ENCODE measurements at places on chromosomes 16 and 17. TPM values are rescaled to one million over a fixed set of nuclear protein-coding genes. Genes with fewer than 3 reads are reported as not detected.

DNA sequence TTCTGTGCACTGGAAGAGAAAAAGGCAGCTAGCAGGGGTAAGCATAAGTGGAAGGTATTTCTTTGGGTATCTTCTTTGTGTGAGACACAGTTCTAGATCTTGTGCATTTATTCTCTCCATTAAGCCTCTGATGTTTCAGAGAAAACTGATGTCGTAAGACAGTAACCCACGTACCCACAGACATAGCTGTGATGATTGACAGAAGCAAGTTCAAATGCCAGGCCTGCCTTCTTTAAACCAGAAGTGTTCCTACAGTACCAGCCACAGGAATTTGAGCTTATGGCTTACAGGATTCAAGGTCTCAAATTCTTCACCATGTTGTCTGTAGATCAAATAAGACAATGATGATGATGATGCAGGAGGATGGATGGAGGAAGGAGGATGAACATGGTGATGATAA lies 161.4 kb upstream of the KCNJ16 start:
- H3K4me3 ChIP-seq, result peak overlapping the region; percentile 13
- H3K4me1 ChIP-seq, result no peaks in the 10 kb centered on the region
- peak overlapping the region; percentile 68 for H3K27ac ChIP-seq
- H3K36me3 ChIP-seq, result no peaks in the 10 kb centered on the region
- no peaks in the 10 kb centered on the region for H3K27me3 ChIP-seq

DNA sequence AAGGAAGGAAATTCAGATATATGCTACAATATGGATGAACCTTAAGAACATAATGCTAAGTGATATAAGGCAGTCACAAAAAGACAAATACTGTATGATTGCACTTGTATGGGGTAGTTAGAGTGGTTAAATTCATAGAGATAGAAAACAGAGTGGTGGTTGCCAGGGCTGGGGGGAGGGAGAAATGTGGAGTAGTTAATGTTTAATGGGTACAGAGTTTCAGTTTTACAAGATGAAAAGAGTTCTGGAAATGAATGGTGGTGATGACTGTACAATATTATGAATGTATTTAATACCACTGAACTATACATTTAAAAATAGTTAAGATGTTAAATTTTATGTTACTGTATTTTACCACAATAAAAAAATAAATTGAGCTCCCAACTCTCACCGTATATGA lies 157.9 kb downstream of the TOX3 start:
- DNase-seq, result no peak
- H3K4me3 ChIP-seq, result no peak overlapping the region
- H3K4me1 ChIP-seq, result no peaks in the 10 kb centered on the region
- H3K27ac ChIP-seq, result no peak overlapping the region
- no peaks in the 10 kb centered on the region for H3K36me3 ChIP-seq

TLCD2 gene
- total RNA-seq, result 6.2 TPM

GRCh38 chr16:28158136-28158535 lies 53.6 kb downstream of the XPO6 start:
- DNase-seq, result no peak
- H3K27me3 ChIP-seq, result no peaks in the 10 kb centered on the region
- no peak overlapping the region for H3K4me3 ChIP-seq
- H3K4me1 ChIP-seq, result peaks cover 11% of the 10 kb centered on the region
- H3K27ac ChIP-seq, result peak overlapping the region; percentile 37
- peaks cover 24% of the 10 kb centered on the region for H3K36me3 ChIP-seq

- no peaks in the 10 kb centered on the region for H3K36me3 ChIP-seq
- no peak overlapping the region for H3K4me3 ChIP-seq
- H3K27ac ChIP-seq, result no peak overlapping the region
Measured at GRCh38 chr16:48053418-48053745, 102.4 kb downstream of the ABCC12 start.

DNA sequence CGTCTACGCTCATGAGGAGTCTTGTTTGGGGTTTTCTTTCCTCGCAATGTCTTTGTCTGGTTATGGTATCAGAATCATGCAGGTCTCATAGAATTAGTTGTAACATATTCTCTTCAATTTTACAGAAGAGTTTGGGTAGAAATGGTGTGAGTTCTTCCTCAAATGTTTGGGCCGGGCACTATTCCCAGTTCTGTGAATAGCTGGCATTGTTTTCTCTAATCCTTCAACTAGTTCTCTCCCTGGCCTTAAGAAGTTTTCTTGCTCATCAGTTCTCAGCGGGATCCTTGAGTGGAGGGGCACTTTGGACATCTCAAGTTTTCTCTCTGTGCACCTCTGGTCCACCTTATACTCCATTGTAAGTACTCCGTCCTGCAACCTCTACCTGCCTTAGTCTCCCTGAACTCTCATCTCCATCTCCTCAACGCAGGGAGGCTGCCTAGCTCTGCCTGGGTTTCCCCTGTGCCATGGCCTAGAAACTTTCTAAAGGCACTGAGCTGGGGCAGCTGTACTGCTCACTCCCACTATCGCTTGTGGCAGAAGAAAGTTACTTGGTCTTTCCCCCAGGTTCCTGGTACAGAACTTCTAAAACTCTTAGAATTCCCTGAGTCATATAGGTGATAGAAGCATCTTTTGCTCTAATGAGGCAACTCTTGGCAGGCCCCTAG lies 16.9 kb downstream of the NSMCE1 start:
- DNase-seq, result peak; percentile 7
- no peak overlapping the region for H3K4me3 ChIP-seq
- H3K36me3 ChIP-seq, result peaks cover 19% of the 10 kb centered on the region
- peaks cover 14% of the 10 kb centered on the region for H3K4me1 ChIP-seq
- peak overlapping the region; percentile 86 for H3K27ac ChIP-seq

- no peak overlapping the region for H3K27ac ChIP-seq
- no peak for DNase-seq
- no peaks in the 10 kb centered on the region for H3K36me3 ChIP-seq
Measured at GRCh38 chr16:73434621-73435020, 386.7 kb upstream of the ZFHX3 start.

DNA sequence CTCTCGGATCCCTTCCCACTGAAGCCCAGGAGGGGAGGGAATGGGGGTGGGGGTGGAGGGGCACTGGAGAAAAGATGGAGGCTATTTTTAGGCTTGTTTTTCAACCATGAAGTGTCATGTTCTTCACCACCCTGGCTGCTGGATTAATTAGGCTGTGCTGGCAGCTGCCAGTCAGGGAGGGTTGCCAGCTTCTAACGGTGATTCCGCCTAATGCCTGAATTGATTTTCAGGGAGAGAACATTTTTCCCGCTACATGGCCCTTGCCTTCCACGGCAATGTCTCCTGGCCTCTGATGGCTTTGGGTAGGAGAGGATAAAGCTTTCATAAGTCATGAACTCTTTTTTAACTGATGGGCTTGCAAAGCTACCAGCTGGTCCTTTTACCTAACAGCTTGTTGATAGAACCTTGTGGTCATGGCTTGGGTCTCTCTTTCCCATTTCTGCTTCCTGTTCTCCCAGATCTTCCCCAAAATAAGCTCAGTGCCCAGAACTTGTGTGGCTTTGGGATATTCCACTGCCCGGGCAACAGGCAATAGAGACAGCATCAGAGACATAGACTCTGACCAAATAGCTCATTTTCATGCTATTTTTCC lies 167.4 kb downstream of the PITPNC1 start:
- peaks cover 17% of the 10 kb centered on the region for H3K4me1 ChIP-seq
- no peaks in the 10 kb centered on the region for H3K36me3 ChIP-seq
- DNase-seq, result no peak
- no peak overlapping the region for H3K4me3 ChIP-seq
- H3K27ac ChIP-seq, result no peak overlapping the region
- no peaks in the 10 kb centered on the region for H3K27me3 ChIP-seq

GRCh38 chr17:55324296-55324978 lies 59.7 kb downstream of the HLF start:
- no peak for DNase-seq
- H3K4me1 ChIP-seq, result no peaks in the 10 kb centered on the region
- no peaks in the 10 kb centered on the region for H3K27me3 ChIP-seq

GRCh38 chr16:22130528-22130927 lies 31.8 kb upstream of the SDR42E2 start:
- no peaks in the 10 kb centered on the region for H3K27me3 ChIP-seq
- no peaks in the 10 kb centered on the region for H3K4me1 ChIP-seq
- no peak overlapping the region for H3K4me3 ChIP-seq
- no peaks in the 10 kb centered on the region for H3K36me3 ChIP-seq
- H3K27ac ChIP-seq, result no peak overlapping the region

Measured in esophagus muscularis mucosa (tissue), 4 donors.